ENCODE measurements at places on chromosomes 16 and 17.

- DNase-seq: no peak
These were observed 77.1 kb downstream of the MMD start for GRCh38 chr17:55344514-55344997.

GRCh38 chr17:38544839-38545209 is 60.9 kb downstream of the SRCIN1 start:
- DNase-seq: no peak

DNA sequence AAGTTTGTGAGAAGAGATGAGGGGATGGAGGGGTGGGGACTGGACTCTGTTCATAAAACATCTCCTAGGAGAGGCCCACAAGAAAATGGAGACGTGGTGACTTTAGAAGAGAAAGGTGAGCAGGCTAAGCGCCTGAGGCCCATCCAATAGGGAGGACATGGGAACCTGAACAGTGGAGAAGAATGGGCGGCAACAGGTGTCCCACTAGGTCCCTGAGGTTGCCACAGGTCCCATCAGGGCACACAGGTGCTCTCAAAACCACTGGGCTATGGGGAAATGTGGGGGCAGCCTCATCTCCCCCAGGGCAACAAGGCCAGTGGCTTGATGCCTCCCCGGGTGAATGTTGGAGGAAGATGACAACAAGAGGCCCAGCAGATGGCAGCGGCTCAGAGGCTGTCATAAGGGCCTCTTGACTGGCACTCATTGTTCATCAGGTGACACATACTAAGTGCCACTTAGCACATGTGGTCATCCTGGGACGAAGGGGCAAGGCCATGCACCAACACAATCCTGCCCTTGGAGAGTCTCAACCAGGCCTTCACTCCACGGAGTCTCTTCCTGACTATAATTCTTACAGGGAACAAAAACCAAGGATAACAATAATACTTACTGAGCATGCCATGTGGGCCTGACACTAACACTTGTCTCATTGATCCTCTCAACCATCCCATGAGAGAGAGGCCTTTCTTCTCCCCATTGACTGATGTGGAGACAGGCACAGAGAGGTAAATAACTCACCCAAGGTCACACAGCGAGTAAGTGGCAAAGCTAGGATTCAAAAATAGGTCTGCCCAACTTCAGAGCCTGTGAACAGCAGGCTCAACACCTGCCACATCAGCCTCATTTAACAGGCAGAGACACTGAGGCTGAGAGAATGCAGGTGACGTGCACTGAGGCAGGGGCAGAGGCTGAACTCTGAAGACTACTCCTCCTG is 38.0 kb downstream of the CUEDC1 start:
- DNase-seq: peak; percentile 86

DNA sequence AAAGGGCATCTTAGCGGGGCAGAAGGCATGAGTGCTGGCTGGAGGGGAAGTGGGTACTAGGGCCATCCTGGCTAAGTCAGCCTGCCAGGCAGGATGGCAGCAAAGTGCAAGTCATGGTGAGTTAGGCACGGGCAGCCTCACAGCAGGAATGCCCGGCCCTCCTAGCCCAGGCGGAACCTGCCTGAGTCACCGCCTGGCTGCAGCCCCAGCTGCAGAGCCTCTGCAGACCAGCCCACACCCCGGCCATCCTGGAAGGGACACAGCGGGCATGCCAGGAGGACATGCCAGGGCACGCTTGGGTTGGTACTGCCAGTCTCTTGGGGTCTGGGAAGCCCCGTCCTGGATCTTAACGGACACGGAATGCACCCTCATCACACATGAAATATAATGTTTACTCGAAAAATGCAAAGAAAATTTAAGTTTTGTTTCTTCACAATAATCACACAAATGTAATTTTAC is 5.0 kb upstream of the ALDH3A1 start:
- no peak for DNase-seq

GRCh38 chr16:11306997-11307638 is 26.0 kb upstream of the PRM1 start:
- no peak for DNase-seq

DNA sequence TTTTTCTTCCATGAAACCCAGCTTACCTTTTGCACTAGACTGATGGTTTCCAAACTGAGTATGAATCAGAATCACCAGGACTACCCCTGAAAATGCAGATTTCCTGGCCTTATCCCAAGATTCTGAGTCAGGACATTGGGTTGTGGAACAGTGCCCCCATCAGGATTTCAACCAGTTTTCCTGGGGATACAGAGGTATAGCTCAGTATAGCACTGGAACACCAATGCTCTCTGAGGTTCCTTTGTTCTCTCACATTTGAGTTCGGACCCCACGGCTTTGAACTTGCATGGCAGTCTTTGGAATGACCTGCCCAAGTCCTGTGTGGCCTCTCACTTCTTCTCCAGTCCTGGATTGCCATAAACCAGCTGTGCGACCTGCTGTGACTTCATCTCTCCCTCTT is 12.8 kb upstream of the CCL8 start:
- no peak for DNase-seq

GRCh38 chr17:73343739-73344454 is 32.1 kb upstream of the CDC42EP4 start:
- no peak for DNase-seq

- no peak for DNase-seq
These were observed 8.6 kb downstream of the USP32 start for GRCh38 chr17:60383379-60383778.

DNA sequence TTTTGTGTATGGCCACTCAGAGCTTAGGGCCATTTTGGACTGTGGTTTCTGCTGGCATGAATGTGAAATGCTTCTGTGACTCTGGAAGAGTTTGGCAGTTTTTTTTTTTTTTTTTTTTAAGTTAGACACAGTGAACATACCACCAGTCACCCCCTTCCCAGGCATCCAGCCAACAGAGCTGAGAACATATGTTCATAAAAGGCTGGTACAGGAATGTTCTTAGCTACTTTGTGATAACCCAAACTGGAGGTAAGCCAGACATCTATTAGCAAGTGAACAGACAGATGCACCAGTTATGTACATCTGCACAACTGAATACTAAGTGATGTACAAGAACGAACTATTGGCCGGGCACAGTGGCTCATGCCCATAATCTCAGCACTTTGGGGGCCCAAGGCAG is 92.7 kb downstream of the ABCC1 start:
- DNase-seq: no peak

DNA sequence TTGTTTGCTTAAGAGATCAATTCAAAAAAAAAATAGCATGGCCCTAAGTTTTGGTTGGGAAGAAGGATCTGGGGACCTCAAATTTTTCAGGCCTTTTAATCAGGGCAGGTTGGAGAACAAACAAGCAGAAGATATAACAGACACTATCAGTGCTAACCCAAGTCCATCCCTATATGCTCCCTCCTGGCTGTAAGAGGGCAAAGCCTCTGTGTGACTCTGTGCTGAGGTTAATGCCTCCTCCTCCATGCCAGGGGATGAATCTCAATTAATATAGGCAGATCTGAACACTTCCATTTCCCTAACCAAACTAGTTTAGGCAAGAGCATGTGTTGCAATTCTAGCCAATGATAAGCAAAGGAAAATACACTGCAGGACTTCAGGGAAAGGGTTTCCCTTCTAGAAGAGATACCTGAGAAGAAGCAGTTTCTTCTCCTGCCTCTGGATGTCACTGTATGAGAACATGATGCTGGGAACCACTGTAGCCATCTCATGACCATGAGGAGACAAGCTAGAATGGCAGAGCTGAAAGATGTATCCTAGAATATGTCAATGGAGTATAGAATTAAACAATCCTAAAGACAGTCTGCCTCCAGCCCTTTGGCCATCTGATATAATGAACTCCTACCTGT is 76.0 kb downstream of the CHD9NB start:
- no peak for DNase-seq

DNA sequence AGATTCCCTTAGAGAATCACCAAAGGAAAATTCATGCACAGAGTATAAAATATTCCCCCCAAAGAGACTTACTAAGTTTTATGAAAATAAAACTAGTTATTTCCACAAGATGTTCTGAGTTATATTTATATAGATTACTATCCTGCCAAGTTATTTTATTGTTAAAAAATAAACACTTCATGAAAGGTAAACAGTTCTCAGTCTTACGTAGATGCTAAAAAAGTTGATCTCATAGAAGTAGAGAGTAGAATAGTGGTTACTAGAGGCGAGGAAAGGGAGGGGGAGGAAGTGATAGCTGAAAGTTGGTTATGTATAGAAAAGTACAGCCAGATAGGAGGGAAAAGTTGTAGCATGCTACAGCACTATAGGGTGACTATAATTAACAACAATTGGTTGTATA is 65.2 kb downstream of the USP32 start:
- DNase-seq: no peak

DNA sequence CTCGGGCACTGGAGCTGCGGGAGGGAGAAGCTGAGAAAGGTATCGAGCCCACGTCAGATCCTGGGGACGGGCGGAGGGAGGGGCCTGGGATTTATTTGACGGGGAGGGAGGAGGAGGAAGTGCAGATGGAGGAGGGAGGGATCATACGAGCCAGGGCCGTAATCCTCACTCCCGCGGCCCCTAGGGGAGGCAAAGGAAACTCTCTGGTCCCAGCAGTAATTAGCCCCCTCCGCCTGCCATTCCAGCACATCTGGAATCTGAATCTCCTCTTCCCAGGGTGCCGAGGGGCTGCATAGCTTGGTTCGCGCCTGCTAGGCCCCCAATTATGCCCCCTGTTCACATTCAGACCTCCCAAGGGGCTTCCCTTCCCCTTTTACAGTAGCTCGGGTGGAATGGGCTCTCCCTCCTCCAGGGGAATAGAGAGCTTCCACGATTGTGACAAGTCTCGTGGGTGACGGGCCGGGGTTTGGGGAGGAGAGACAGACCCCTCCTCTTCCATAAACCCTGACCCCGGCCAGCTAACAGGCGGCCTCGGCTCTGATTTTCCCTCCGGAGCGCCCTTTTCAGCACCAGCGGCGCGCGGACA is at the start of gene SEZ6L2:
TSS of gene SEZ6L2 (minus strand) at position 35 of the 586 bp plus-strand sequence. CDS start 531 bp downstream, outside the sequence.
- peak; percentile 44 for DNase-seq

GRCh38 chr16:49661465-49662187 is 194.3 kb downstream of the ZNF423 start:
- no peak for DNase-seq

- DNase-seq: no peak
These were observed 17.3 kb upstream of the LLGL1 start for GRCh38 chr17:18208092-18208491.

DNA sequence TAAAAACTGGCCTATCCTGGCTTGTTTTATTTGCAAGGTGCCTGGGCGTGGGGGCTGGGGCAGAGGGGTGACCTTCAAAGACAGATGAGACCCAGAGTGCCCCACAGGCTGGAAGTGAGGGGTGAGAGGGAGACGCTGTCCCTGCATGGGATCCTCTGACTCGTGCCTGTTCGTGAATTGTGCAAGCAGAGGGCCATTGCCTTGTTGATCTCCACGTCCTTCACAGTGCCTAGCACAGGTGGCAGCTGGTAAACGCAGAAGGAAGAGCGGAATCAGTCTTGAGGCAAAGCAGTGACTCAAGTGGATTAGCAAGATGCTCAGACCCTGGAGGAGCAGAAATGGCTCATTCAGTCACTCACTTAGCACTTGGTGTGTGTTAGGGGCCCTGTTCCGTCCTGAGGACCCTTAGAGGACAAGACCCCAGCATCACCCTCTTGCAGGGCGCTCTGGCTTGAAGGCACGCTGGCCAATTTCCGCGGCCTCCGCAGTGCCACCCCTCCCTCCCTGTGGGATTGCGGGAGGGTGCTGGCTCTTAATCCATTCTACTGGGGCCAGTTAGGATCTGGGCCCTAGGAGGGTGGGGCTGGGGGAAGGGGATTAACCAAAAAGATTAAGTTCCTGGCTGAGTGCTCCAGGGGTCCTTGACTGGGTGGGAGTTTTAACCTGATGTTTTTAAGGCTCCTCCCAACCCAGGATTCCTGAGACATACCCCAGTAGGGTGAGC is 151.2 kb downstream of the CCDC182 start:
- no peak for DNase-seq

DNA sequence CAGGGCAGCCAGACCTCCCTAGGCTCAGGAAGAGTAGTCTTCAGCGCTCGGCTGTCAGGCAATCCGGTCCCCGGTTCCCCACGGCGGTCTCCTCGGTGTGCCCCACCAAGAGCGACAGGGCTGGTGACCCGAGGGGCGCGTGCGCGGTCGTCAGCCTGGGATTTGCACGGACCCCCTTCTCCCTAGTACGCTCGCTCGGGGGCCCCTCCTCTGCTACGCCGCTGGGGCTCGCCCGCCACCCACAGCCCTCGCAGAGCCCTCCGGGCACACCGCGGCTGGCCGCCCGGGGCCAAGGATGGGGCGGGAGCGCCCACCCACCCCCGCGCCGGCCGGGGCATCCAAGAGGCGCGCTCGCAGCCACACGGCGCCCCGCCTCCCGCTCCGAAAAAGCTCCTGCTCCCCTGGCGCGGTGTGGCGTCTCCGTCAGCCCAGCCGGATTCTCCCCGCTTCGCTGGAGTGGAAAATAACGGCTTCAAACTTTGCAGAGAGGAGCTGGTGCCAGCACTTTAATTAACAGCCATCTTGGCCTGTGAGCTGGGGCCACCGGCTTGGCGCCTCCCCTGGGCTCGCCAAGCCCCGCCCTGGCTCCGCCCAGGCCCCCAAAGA is 2.1 kb upstream of the C1QL1 start:
- DNase-seq: no peak

DNA sequence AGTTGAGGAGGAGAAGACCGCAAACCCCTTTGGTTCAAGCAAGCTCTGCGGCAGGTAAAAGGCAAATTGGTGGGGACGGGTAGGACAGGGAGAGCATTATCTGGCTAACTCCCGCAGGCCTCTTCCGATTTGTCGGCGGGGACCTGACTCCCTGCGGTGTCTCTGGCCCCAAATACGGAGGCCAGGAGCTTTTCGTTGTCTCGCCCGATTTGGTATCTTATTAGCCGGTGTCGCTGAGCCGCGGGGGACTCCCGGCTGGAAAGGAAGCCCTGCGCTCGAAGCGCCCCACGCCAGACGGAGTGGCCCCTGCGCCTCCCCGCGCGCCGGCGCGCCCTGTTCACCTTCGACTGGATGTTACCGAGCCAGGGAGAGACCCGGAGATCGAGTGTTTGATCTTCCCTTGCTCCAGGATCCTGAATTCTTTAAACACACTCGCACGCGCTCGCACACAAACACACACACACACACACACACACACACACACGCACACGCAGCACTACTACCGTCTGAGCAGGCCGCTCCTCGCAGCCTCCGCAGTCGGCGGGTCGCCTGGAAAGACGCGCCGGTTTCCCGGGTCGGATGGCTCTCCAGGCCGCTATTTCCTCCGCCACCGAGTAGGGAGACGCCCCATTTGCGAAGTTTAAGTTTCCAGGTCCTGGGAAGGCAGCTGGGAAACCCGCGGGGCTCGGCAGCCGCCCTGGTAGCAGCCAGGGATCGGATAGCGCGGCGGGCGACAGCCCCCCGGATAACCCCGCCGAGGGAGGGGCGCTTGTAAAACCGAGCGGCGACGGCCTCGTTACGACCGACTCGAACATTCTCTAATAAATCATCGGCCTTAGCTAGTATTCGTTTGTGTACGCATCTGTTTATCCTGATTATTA is 3.3 kb downstream of the PRAC1 start:
- DNase-seq: no peak
